ENCODE measurements at places on chromosomes 3 and 15.

- peak; percentile 38 for DNase-seq
These were observed 69.4 kb downstream of the B3GALNT1 start for GRCh38 chr3:161035711-161036110.

DNA sequence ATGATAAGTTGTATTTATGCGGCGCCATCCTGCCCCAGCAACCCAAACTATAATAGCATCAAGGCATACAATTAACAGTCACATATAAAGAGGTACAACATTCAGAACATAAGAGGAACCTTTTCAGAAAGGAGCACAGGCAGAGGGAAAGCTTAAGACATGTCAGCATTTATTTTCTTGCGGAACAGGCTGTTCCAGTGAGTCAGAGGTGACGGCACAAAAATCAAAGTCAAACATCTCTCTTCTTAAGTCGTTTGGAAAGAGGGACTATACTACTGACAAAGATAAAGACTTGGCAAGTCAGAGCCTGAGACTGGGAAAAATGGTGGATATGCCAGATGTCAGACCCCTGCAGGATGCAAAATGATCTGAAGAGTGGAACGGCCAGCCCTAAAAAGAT, 128.4 kb downstream of the CTNNB1 start:
- DNase-seq = no peak

- DNase-seq = no peak
These were observed 85.9 kb upstream of the KLHL25 start for GRCh38 chr15:85880501-85881190.

- no peak for DNase-seq
These were observed 12.8 kb downstream of the KBTBD13 start for GRCh38 chr15:65089206-65089824.

DNA sequence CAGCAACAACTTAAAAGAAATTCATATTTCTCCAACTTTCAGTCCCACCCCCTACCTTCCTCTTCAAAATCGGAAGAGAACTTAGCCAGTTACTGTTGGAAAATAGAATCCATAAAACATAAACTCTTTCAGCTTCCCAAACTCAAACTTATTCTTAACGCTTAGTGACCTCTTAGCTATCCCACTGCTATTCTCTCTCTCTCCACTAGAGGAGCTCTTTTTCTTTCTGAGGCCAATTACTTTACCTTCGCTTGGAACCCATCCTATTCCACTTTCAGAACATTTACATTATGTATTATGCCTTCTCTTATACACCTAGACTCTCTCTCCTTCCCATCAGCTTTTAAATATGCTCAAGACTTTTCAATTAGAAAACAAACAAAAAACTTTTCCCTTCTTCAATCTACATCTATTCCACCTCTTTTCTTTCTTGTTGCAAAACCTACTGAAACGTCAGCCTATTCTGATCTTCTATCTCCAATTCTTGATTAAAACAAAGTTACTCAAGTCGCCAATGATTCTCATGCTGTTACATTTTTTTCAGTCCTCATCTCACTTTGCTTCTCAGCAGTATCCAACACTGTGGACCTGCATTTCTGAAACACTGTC, 13.4 kb upstream of the GHSR start:
- no peak for DNase-seq

- DNase-seq = peak; percentile 46
These were observed 17.1 kb downstream of the ZBED2 start for GRCh38 chr3:111577798-111578685.

DNA sequence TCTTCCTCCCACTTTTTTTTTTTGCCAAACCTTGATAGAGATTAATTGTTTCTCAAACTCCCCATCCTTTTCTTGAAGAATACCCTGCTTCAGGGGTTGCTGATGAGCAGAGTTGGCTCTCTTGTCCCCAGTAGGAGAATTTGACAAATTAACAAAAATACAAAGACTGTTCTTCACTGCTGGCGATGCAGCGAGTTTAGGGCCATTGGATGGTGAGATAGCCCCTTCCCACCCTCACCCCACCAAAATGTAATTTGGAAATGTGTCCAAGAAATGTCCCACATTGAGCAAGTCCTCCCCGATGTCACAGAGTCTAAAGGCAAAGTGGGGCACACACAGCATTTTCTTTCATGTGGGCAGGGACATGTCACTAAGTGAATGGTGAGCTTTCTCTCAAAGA, 136.0 kb upstream of the RARB start:
- DNase-seq = no peak

- DNase-seq = peak; percentile 60
These were observed 471.9 kb upstream of the FRG2C start for GRCh38 chr3:75192146-75192616.

DNA sequence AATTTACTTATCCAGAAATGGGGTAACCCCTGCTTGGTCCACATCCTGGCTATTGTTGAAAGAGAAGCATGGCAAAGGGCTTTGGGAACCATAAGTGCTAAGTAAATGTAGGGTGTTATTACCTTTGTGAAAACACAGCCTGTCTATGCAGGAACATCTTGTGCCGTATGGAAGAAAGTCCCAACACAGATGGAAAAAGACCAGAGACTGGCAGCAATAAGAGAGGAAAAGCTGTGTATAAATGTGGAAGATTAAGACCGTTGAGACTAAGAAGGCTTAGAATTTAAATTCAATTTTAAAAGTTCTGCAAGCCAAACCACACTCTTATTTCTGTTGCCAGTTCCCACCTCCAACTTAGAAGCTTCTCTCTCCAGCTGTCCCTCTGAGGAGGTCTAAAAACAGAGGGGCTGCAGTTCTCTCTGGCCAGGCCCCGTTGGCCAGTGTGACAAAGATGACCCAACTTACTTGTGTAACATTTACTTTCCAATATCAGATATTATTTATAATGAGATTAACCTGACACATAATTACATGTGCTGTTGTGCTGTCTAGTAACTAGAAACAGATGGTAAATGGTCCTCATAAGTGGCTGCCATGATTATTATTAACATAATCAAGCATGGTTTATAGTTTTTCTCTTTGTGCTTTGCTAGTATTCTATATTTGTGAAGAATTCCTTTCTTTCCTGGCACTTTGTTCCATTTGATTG, 7.0 kb downstream of the MINDY4B start:
- no peak for DNase-seq

- DNase-seq = no peak
These were observed 65.4 kb downstream of the RASGRF1 start for GRCh38 chr15:79025201-79025600.

DNA sequence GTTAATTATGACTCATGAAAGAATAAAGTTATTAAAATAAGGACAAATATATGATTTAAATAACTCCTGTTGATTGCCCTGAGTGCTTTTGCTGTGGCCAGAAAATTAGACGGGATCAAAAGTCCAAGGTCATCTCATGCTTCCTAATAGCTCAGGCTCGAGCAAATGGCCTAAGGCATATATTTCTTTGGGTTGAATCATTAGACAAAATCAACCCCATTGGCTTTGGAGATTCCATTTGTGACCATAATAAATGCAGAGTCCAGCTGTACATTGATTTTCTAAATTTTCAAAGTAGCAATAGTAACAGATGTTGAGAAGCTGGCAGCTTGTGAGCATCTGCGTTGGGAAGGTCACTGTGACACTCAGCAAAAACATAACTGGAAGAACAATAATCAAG, 464.5 kb upstream of the TGFBR2 start:
- no peak for DNase-seq

DNA sequence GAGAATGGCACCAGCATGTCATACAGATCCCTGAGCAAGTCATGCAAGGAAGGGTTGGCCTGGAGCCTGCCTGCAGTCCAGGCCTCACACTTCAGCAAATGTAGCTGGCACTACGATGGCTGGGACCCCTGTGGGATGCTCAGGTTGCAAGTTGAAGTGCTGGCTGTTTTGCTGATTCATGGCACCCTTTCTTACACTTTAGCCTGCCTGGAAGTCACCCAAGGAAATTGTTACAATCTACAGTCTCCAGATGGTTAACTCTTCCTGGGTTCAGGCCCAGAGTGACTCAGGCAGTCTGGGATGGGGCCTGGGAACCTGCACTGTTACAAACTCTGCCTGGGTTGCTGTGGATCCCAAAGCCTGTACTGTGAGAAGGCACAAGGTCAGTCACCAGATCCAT, 91.0 kb upstream of the SLC6A11 start:
- no peak for DNase-seq

- no peak for DNase-seq
These were observed 130.3 kb downstream of the MINAR1 start for GRCh38 chr15:79562403-79562815.

DNA sequence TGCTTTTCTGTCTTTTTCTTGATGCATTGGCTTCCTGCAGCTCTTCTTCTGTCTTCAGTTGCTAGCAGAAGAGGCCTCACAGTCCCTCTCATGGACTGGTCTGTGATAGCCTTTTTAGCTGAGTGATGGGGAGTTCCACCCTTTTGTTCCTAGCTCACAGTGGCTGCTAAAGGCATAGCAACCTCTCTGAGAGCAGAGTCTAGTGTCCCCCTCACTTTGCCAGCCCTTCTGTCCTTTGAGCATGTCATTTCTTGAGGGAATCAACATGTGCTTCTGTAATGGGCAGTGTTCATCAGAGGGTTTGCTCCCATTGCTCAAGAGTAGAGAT, 44.4 kb downstream of the GAP43 start:
- DNase-seq = no peak

DNA sequence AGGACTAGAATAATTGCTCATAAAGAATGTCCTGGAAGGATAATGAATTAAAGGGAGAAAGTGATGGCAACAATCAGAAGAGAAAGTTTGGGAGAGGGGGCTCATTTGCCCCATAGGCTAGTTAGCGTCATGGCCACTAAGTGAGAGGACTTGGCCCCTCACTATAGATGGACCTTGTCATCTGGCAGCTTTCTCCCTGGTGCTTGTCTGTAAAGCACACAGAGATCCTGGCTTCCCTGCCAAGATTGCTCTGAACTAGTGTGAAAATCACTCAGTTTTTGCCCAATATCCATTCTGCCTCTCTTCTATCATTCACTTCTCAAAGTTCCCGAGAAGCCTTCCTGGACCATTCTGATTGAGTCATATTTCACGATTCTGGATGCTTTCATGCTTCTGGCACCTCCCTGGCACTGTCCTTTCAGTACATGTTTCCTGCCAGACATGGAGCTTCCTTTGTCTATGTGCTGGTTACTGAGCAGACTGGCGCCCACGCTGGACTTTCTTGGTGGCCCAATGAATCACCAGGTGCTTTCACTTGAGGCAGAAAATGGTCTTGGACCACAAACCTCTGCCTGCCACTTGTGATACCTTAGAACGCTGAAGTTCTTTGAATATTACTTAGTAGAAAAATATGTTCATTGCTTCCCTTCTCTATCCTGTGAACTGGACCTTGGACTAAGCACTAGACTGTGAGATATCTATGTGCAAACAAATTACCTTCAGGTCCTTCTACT, 709.6 kb upstream of the CFAP20DC start:
- peak; percentile 5 for DNase-seq

DNA sequence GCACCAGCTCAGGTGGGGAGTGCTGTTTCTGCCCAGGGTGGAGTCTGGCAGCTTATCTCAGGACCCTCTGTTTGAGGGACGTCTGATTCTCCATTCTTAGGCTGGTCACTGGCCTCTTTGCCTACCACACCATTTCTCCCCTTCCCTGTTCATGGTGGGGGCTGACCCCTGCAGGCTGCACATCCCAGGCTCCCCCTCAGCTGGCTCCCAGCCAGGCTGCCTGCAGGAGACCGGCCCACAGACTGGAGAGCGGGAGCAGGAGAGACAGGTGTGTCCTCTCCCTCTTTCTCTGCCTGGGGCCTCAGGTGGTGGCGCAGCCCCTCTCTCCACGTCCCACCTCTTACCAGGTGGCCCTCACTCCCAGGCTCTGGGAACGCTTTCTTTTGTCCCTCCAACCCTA, 60.8 kb downstream of the RAB11A start:
- DNase-seq = no peak

DNA sequence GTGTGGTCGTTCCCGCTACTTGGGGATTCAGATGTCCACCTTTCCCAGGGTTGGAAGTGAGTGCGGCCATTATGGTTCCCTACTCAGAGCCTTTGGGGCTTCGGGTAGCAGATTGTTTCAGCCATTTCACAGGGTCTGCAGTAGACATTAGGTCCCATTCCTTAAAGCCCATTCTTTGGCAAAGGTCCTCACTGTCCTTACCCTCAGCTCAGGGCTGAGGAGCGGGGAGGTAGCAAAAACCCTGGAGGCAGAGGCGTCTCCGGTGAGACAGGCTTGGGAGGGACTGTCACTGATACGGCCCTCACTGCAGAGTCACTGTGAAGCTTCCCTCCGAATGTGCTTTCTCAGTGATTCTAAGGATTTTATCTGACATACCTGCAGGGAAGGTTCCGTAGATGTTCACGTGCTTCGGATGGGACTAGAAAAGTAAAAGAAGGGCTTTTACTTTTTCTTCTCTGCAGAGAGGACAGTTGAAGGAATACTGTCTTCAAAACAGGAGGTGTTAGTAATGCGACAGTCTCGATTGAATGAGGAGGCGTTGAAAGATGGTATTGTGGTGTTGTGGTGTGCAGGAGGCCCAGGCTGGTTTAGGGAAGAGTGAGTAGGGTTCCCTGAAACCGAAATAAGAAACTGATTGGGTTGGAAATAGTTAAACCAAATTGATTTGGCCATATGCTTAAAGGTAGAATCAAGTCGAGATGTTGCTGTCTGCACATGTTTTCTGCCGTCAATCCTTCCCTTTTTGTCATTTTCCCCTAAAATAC, 630 bp downstream of the ATP6V1A start:
- no peak for DNase-seq

- no peak for DNase-seq
These were observed 38.9 kb upstream of the LIMD1 start for GRCh38 chr3:45555666-45556065.

- peak; percentile 93 for DNase-seq
These were observed 53.8 kb downstream of the MGLL start for GRCh38 chr3:127768346-127769008.

DNA sequence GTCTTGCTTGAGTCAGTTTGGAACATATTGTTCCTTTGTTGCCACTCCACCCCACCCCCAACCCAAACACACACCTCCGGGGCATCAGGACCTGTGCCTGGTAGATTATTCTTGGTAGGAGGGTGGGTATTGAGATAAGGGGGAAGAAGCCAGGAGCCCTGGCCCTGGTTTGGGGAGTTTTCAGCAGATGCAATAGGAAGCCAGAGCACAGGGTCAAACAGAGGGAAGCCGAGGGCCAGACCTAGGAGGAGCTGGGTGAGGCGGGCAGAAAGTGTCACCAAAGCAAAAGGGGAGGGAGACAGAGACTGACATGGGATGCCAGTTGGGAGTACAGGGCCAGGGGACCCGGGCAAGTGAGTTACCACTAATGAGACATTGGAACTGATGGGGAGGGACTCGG, 163.1 kb downstream of the RPLP1 start:
- DNase-seq = no peak

DNA sequence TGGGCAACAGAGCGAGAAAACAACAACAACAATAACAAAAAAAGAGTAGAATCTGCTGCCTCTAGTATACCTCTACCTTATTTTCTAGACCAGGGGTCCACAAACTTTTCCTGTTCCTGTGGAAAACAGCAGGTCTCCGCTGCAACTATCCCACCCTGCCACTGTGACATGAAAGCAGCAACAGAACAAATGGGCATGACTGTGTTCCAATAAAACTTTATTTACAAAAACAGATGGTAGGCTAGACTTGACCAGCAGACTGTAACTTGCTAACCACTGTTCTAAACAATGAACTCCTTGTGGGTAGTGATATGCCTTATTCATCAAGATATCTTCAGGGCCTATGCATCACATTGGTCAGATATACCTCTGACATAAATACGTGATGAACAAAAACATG, 25.3 kb downstream of the POLQ start:
- no peak for DNase-seq

- DNase-seq = no peak
These were observed 132.7 kb downstream of the CHSY1 start for GRCh38 chr15:101119181-101119580.
